ENCODE measurements at places on chromosomes 12 and 14.
A peak's percentile ranks its signal among the peaks of the same experiment; 100 is the strongest.

DNA sequence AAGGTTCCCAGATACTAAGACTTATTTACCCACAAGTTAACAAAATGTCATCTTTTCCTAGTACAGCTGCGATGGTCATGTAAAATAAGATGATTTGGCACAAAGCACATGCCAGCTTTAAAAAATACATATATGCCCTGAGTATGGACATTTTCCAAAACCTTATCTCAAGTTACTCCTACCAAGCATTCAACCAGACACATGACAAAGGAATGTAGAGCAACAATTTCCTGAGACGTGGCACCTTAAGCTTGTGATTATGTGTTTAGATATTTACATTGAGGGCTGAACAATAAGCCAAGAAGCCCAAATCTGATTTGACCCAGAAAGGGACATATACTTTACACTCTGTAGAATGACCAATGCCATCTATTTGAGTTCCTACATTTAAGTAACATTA lies 24.5 kb upstream of the OVCH1 start:
- DNase-seq = peak; percentile 2

DNA sequence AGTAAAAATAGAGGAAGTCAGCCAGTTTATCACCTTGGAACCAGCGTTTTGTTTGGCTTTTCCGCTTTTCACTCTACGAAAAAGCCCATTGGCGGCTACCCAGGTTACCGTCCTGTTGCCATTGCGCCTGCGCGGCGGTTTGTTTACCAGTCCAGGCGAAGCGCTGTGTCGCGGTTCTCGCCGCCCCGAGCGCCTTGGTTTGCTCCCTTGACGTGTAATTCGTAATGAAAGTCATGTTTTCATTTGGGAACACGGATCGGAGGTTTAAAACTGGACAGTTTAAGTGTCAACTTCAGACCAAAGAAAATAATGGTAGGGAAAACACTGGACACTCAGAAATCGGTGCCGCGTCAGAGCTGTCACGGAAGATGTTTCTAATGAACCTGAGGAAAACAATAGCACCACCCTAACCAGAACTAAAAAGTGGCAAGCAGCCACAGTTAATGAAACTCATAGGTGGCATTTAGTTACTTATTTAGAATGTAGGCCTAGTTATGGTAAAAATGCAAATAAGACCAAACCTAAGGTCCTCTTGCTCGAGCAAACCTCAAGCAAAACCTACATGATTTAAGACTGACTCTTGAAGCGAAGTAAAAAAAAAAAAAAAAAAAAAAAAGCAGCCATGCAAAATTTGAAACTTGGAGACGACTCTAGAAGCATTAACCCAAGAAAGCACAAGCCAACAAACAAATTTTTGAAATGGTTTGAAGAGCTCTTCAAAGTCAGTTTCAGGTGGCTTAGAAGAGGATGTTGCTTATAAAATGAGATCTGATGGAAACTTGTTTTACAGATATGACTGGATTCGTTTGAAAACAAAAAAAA lies 790 bp upstream of the GPR19 start:
- DNase-seq = peak; percentile 84

- DNase-seq = no peak
Measured at GRCh38 chr12:45435945-45436710, 220.2 kb downstream of the ANO6 start.

DNA sequence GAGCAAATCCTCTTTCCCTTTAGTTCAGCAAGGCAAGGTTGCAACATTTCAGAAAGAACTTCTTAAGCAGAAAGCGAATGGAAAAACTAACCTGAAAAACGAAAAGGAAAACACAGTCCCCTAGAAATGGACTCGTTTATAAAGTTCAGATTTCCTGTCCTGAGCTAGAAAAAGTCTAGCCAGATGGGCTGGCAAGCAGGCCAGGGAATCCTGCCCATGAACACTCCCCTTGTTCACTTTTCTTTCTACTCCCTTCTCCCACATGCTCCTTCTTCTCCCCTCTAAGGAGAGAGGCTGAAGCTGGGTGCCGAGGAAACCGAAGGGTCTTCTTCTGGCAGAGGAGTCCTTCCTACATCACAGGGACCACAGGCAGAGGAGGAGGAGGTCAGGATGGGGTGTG lies 27.1 kb downstream of the LTBP2 start:
- no peak for DNase-seq

- peak; percentile 43 for DNase-seq
Measured at GRCh38 chr14:77707355-77707723, 484 bp downstream of the ALKBH1 start.

DNA sequence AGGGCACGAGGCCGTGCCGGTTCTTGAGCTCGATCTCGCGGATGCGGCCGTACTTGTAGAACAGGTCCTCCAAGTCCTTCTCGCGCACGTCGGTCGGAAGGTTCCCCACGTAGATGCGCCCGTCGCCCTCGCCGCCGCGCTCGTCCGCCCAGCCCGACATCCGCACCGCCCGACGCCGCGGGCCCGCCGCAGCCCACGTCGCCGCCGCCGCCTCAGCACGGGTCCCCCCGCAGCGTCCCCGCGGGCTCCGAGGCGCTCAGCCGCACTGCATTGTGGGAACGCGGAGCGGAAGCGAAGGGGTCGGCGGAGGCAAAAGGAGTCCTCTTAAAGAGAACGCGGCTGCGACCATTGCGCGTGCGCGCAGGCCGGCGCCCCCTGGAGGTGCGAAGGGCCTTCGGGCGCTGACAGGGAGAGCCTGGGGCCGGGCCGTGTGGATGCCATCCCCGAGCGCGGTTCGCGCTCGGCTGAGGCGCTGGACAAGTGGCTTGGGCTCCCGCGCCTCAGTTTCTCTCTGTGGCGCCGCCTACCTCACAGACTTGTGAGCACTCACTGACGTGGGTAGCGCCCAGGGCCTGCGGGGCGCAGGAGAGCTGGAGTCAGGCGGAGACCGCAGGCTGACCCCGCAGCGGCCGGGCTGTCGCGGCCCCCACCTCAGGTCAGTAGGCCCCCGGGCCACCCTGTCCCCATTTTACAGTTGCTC lies at the start of gene SRSF9:
Gene SRSF9, minus strand, starts transcription at position 299 of the 700 bp plus-strand sequence. Its CDS starts 139 bp downstream, at position 160.
- peak; percentile 95 for DNase-seq

DNA sequence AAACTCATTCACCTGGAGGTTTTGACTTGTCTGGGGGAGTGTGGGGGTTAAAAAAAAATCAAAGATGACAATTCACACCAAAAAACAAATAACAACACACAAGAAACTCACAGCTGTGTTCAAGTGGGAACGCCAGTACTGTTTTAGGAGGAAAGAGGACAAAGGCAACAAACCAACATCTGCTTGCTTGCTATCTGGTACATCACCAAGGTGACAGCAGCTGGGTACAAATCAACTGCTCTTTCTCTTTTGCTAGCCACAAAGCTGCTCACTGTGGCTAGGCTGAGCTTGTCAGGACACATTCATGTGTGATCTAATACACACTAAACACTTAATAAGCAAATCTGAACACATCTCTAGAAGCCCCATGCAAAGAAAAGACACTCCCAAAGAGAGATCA lies 128.0 kb upstream of the RAP1B start:
- no peak for DNase-seq

DNA sequence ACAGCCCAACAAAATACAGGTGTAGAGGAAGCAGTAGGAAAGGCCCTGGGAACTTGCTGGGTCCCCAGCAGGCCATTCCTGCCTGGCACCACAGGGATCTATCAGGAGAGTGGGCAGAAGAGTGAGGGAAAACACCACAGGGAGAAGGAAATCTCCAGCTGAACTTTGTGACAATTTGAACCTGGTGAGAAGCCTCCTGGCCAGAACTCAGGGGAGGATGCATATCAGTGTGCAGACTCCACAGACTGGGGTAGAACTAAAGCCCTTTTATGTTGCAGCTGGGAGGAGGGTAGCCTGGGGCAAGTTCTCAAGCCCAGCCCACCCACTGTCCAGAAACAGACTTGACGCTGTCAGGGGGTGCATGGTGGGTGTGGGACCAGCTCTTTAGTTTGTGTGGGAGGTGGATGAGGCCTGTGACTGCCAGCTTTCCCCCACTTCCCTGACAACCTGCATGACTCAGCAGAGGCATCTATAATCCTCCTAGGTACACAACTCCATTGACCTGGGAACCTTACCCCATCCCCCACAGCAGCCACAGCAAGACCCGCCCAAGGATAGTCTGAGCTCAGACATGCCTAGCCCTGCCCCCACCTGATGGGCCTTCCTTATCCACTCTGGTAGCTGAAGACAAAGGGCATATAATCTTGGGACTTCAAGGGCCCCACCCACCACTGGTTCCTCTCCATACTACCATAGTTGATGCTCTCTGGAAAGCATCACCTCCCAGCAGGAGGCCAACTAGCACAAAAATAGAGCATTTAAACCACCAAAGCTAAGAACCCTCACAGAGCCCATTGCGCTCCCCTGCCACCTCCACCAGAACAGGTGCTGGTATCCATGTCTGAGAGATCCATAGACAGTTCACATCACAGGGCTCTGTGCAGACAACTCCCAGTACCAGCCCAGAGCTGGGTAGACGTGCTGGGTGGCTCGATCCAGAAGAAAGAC lies 28.9 kb downstream of the PNN start:
- DNase-seq = no peak

- DNase-seq = peak; percentile 63
Measured at GRCh38 chr14:23910101-23910875, 43.3 kb upstream of the DHRS4 start.

DNA sequence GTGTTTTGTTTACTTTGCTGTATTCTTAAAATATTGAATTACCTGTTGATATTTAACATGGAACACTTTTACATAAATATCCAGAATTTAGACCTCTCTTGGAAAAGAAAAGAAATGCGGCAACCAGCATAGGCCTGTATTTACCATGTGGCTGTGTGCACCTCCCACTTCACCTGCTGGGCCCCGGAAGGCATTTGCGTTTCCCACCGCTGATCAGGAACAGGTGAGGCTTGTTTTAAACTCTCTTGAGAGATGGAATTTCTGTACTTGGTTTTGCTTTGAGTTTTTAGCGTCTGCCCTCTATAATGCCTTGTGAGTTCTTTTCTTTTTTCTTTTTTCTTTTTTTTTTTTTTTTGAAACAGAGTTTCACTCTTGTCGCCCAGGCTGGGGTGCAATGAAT lies 124.2 kb downstream of the GLT1D1 start:
- DNase-seq = no peak

- peak; percentile 68 for DNase-seq
Measured at GRCh38 chr12:29743801-29744200, 39.9 kb downstream of the TMTC1 start.

GRCh38 chr14:52078095-52078531 lies 9.3 kb upstream of the NID2 start:
- DNase-seq = peak; percentile 66

GRCh38 chr12:121532503-121533393 lies 48.1 kb downstream of the KDM2B start:
- DNase-seq = no peak

GRCh38 chr12:32270818-32271710 lies 128.3 kb upstream of the FGD4 start:
- peak; percentile 73 for DNase-seq

DNA sequence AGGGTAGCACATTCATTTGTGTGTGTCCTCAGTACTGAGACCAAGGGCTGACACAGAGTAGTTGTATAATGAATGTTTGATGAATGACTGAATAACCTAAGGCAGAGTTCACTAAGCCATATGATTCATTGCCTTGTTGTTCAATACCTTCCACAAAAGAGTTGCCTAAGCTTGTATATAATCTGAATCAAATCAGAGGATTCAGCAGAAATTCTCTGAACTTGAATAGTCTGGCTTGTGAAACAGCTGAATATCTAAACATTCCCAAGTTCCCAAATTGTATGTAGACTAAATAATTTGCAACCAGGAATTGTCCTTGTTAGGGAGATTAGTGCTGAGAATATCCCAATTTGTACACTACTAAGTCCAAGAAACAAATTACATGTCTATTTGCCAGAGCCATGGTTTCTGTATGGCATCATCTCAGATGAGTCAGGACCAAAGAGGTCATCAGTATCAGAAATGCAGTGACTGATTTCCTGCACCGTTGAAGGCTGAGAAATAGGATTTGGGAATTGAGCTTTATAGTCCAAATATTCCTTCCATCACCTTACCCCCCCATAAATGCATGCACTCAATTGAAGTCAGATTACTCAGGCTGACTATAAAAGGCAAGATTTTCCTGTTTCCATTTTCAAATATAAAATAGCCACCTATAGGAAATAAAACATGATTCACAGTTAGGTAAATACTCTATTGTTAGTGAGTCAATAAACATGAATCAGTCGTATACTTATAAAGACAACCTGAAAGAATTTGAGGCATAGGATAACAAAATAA lies 168.7 kb downstream of the PHLDA1 start:
- DNase-seq = peak; percentile 82

- no peak for DNase-seq
Measured at GRCh38 chr12:110256780-110257431, 24.1 kb upstream of the ATP2A2 start.

DNA sequence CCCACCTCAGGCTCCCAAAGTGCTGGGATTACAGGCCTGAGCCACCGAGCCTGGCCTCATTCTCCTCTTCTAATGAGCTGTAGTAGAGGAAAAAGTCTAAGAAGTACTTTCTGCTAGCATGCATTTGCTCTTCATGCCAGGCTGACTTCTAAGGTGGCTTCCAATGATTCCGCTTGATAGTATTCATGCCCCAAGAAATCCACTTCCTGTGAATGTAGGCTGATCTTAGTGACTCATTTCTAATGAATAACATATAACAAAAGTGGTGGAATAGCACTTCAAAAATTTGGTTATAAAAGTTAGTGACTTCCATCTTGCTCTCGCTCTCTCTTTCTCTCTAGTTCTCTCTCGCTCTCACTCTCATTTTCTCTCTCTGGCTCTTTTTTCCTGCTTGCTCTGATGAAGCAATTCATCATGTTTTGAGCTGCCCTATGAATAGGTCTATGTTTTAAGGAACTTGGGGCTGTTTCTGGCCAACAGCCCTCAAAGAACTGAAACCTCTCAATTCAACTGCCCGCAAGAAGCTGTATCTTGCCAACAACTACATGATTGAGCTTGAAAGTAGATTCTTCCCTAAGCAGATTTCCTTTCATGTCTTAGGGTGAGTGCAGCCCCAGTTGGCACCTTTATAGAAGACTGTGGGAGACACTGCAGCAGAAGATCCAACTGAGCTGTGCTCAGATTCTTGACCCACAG lies 282.9 kb downstream of the RMST start:
- no peak for DNase-seq

DNA sequence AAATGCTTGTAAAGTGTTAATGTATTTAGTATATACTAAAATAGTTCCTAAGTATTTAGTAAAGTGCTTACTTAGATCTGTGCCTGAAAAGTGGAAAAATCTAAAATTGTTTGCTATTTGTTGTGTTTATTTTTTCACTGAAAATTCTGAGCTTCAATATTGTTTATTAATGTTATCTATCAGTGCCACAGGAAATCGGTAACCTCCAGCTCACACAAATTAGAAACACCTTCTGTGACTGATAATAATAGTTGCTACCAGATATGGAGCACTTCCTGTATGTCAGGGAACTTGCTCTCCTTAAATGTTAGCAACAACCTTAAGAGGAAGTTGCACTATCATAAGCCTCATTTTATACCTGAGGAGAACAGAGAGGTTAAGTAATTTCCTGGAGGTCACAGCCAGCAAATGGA lies 723 bp upstream of the LRP10 start:
- DNase-seq = no peak

GRCh38 chr12:95198914-95199313 lies 18.4 kb downstream of the FGD6 start:
- DNase-seq = no peak

Data from EL (cell line).